ENCODE measurements at places on chromosomes 7 and 10.

GRCh38 chr10:517872-518475, 171.5 kb downstream of the DIP2C start:
- DNase-seq, result no peak

GRCh38 chr7:114818501-114818900, 103.4 kb upstream of the MDFIC start:
- DNase-seq, result no peak

DNA sequence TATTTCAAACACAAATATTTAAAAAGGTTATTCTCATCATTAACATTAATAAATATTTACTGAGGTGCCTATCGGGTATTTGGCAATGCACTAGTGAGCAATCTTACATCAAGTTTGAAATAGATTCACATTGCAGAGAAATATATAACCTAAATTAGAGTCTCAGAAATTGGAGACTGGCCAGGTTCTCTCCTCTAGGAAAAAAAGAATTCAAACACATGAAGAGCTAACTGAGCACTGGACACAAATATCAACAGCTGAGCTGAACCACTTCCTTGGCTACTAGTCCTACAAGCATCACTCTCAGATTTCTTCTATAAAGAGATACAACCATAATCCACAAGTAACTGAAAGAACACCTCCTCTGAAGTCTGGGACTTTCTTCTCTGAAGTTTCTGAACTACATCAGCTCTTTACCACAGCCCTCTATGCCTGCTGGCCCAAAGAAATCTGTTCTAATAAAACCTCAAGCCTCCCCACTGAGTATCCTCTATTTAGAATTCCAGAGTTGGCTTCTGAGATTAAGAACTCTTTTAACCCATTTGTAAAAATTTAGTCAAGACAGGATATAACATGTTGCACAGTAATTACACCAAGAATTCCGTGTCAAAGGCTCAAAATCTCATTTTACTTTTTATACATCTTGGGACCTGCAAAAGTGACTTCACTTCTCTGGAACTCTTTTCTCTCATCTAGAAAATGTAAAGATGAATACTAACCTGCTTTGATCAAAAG, 45.2 kb downstream of the MTERF1 start:
- DNase-seq, result no peak

DNA sequence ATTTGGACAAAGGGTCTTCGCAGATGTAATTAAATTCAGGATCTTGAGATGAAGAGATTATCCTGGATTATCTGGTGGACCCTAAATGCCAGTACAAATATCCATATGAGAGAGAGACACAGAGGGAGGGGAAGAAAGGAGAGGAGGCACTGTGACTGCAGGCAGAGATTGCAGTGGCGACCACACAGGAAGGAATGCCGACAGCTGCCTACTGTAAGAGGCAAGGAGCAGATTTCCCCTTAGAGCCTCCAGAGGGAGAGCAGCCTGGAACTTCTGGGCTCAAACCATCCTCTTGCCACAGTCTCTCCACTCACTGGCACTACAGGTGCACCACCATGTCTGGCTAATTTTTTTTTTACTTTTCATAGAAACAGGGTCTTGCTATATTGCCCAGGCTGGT, 152.3 kb downstream of the SDK1 start:
- DNase-seq, result no peak

DNA sequence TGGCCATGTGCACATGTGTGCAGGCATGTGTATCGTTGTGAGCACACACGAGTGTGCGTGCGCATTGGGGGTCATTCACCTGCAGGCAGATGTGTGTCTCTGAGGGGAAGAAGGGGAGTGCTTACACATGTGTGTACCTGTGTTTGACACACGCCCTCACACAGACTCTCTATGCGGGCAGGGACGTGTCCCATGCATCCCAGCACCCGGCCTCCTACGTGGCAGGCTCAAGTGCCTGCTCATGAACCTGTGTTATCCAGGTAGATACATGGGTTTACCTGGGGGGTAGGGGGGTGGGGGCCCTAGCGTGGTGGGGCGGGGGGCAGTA, 18.6 kb downstream of the KCP start:
- no peak for DNase-seq

DNA sequence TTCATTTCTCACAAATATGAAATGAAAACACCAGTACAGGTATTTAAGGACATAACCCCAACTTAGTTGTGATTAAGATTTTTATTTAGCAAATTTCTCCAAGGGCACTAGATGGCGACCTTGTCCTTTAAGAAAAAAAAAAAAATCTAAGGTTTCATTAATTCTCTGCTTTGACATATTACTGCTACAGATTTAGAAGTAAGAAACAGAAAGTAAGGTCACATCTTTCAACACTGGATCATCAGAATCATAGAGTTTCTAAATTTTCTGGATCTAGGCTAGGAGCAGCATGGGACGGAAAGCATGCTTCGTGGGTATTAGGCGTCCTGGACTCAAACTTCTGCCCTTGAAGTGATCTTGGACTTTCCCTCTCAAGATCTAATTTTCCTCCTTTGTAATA, 85.5 kb upstream of the PRKG1 start:
- DNase-seq, result no peak

DNA sequence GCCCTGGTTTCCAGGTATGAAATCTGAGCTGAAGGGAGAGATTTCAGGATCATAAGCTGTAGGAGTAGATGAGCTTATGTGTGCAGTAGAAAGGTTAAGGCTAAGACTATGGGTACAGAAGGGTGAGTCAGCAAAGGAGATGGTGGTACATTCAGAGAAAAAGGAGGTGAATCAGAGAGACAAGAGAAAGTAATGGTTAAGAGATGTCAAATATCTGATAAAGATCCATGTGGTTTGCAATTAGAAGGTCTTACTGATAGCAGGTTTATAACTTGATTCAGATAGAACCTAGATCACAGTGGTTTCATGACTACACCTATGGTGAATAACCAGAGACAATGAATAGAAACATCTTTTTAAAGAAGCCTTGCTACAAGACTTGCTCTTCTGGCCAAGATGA, 4.5 kb upstream of the NPY start:
- no peak for DNase-seq

- DNase-seq, result no peak
Observed at GRCh38 chr7:99843808-99844207, 16.0 kb downstream of the CYP3A43 start.

DNA sequence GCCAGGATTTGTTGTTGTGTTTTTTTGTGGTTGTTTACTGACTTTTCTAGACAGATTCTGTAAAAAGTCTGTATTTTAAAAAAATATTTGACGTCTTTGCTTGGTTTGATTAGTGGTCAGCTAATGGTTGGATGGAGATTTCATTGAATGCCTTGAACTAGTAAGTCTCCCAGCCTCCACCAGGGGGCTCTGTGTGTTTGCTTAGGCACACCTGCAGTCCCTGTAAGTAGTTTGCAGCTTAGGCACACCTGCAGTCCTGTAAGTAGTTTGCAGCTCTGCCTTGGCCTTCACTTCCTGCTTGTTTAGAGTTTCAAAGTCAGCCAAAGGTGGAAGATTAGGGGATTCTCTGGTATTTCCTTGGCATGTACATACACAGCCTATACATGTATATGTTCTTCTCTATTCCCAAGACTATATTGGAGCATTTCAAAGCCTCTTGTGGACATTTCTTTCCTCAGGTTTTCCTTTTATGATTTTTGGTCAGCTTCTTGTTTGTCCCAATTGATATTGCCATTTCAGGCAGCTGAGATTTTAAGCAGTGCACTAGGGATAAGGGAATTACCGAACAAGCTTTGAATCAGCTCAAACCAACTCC, 101.6 kb downstream of the CCSER2 start:
- DNase-seq, result no peak

- no peak for DNase-seq
Observed at GRCh38 chr10:103543617-103544525, 50.4 kb downstream of the NEURL1 start.

DNA sequence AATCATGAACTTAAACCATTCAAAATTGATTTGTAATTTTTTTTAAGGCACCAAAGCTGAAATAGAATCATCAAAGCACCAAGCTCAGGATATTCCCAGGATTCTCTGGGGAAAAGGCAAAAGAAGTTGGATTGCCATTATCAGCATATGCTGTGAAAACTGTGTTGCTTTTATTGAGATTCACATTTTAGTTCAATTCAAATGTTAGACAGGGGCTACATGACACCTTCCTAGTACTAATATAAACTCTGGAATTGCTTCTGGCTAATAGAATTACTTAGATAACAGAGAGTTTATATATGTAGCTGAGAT, 4.3 kb upstream of the NDST2 start:
- DNase-seq, result no peak

GRCh38 chr10:35650894-35651293, 8.8 kb upstream of the FZD8 start:
- no peak for DNase-seq

DNA sequence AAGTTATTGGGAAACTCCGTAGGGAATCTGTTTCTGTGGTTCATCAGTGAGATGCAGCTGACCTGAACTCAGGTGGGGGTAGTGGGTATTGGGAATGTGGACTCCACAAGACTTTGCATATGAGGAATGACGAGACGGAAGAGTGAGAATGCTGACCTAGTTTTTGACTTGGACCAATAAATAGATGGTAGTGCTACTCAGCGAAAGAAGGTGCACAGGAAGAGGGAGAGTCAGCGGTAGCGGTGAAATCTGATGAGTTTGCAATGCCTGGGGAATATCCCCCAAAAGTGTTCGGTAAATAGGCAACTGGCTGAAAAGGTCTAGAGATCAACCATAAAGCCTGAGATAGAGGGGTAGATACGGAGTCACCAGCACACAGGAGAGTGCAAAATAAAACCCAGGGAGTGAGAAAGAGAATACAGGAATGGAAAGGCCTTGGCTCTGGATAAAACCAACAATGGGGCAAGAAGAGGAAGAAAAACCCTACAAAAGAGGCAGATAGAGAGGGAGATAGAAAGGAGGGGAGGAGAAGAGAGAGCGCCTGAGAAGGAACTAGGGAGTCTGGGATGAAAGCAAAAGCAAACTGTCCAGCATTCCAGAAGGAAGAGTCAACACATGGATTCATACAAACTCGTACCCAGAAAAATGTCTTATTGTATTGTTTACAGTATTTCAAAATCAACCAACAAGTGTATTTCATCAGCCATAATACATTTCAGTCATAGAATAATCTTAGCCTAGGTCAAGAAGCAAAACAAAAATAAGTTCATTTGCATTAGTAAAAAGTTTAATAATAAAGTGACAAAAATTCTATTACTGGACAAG, 5.4 kb downstream of the ARHGAP21 start:
- no peak for DNase-seq
